ENCODE measurements at places on chromosomes 13 and 19.

- no peak for DNase-seq
Measured at GRCh38 chr13:94483970-94484369, 4.5 kb upstream of the DCT start.

DNA sequence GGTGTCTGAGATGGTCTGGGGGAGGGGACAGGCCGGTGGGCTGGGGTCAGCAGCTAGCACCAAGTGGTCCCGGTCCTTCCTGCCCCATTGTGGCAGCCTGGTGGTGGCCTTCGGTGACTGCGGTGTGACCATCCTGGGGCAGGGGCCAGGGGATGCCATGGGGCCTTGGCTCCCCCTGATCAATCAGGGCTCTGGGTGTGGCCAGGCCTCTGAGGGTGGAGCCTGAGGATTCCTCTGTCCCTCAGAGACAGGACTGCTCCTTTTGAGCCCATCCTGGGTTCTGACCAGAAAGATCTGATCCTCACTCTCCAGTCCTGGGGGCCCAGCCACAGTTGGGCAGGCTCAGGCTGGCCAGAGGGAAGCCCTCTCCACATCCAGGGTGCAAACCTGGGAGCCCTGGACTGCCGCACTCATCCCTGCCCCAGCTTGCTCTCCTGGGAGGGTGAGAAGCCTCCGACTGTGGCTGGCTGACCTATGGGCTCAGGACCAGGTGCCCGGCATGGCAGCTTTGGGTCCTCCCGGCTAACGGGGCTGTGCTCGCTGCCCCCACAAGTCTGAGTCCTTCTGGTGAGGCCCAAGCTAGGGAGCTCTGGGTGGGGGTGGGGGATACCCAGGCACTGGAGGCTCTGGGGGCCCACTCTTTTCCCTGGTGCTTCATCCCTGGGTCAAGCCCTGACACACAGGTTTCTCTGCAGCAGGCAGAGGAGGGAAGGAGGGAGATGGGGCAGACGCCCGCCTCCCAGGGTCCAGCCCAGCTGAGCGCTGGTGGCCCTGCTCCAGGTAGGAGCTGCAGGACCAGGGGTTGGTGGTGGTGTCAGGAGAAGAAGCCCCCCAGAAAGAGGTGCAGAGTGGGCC, 59.5 kb downstream of the IER2 start:
- no peak for DNase-seq

GRCh38 chr13:106657104-106657503, 89.2 kb upstream of the ARGLU1 start:
- DNase-seq, result no peak

DNA sequence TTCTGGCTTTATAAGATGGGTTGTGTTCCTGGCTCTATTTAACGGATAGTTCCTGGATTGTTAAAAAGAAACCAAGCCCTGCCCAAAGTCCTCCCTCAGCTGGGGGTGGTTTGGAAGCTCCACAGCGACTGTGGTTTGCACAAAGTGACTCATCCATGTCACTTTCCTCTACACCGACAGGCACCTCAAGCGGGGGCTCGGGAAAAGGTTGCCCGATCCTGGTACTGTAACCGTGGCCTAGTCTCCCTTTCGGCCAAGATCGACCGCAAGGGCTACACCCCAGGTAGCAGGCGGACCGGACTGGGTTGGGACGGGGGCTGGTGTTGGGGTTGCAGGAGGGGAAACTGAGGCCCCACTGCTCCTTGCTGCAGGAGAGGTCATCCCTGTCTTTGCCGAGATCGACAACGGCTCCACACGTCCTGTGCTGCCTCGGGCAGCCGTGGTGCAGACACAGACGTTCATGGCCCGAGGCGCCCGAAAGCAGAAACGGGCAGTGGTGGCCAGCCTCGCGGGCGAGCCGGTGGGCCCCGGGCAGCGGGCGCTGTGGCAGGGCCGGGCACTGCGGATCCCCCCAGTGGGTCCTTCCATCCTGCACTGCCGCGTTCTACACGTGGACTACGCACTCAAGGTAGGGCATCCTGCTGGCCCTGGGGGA, 1.6 kb downstream of the ARRDC2 start:
- no peak for DNase-seq

- no peak for DNase-seq
Measured at GRCh38 chr13:48776401-48776800, 122.7 kb downstream of the CYSLTR2 start.

GRCh38 chr19:328025-328505, 16.5 kb downstream of the MIER2 start:
- no peak for DNase-seq

DNA sequence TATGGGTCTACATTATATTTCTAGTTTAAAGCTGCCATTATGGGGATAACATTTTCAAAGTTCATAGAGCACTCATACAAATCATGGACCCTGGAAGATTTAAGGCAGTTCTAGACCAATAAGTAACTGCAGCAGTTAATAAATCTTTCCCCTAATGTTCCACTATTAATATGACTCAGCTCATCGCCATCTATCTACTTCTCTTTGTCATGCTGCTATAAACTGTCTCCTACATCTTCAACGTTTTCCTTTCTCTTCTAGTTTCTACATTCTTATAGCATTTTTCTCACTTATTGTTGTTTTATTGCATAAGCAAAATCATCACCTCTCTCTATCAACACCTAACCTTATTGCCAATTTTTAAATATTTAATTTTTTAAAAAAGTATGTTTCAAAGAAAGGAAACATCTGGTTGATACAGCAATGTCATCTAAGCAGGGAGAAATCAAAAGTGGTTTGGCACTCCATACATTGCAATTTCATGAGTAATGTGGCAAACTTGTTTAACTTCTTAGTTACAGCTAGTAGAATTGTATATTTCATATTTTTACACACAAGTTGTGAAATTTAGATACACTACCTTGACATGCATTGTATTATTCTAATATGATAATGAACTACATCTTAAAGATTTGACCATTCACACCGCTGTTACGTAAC, 1500.4 kb upstream of the MIR17HG start:
- DNase-seq, result no peak

DNA sequence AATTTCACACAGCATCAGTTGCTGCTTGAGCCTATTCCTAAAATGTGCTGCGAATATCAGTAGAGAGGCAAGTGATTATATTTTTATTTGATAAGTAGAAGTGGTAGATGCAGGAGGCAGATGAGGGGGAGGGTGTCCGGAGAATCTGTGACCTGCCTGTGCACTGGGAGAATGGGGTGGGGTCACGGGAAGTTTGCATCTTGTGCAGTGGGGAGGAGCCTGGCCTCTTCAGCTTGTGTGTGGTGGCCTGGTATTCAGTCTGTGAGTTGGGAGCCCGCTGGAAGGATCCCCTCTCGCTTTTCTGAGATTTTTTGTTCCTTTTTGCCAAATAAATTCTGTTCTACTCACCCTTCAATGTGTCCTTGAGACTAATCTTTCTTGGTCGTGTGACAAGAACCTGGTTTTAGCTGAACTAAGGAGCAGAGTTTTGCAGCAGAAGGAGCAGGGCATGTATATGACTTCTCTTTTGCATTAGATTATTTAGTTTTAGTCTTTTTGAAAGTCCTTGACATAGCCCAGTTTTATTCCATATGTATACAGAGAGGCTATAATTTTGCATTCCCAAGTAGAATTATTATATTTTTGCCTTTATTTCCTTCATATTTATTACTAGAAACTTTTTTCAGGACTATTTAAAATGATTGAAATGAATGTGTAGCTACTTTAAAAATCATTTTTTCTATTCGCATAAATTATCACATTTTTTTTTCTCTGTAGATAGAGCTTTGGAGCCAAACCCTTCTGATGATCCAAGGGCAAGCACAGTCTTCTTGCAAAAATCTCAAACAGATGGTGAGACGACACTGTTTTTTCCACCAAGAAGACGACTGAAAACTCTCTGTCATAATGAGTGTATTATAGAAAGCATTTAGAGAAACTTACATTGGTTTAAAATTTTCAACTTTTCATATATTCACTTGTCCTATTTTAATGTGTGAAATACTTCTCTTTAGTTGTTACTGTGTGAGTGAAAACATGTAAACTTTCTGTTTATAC, 1257.2 kb downstream of the UQCRFS1 start:
- DNase-seq, result no peak

DNA sequence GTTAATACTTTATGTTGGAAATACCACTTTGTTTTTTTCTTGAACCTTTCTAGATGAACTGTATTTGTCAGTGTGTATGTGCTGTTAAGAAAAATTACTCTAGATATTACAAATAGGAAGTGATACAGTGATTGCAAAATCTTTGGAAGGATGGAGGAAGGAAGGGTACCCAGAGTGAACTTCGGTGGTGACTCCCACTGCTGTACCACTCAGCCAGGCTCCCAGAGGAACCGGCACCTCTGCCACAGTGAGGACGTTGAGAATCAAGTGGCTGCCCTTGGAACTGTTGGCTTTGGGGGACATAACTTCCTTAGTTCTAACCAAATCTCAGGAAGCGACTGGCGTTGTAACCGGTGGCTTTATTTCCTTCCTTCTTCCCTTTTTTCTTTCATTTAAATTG, 184.7 kb downstream of the PCCA start:
- no peak for DNase-seq

- no peak for DNase-seq
Measured at GRCh38 chr13:27168906-27169657, 2.5 kb downstream of the USP12 start.

GRCh38 chr19:33414667-33415605, 41.4 kb downstream of the CEBPG start:
- no peak for DNase-seq

DNA sequence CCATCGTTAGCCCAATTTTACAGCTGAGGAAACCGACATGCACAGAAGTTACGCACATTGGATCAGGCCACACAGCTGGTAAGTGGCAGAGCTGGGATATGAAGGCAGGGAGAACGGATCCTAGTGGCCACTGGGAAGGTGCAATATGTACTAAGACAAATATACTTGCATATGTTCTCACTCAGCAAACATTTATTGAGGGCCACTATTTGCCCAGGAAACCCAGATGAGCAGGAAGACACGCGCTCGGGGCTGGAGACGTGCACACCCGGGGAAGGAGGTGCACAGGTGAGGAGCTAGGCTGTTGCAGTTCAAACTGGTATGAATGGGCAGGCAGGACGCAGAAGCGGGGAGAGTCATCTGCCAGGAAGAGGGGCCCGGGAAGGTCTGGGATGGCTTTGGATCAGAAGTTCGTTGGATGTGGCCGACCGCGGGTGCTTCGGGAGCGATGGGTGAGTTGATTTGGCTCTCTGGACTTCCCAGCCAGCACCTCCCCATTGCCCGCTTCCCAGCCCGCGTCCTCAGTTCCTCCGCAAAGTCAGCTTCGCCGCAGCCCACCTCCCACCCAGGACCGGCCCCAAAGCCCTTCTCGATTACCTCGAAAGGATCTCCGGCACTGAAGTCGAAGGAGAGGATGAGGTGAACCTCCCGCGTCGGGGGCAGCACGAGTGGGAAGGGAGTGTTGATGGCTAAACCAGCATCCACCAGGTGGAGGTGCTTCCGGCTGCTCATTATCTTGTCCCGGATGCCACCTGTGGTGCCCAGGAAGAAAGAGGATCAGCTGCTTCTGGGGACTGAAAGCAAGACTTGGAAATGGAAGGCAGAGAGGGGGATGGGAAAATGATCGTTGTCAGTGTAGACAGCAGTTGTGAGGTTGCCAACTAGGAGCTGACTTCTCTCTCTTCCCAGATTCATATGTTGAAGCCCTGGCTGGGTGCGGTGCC, 17.8 kb upstream of the CABP5 start:
- DNase-seq, result no peak

DNA sequence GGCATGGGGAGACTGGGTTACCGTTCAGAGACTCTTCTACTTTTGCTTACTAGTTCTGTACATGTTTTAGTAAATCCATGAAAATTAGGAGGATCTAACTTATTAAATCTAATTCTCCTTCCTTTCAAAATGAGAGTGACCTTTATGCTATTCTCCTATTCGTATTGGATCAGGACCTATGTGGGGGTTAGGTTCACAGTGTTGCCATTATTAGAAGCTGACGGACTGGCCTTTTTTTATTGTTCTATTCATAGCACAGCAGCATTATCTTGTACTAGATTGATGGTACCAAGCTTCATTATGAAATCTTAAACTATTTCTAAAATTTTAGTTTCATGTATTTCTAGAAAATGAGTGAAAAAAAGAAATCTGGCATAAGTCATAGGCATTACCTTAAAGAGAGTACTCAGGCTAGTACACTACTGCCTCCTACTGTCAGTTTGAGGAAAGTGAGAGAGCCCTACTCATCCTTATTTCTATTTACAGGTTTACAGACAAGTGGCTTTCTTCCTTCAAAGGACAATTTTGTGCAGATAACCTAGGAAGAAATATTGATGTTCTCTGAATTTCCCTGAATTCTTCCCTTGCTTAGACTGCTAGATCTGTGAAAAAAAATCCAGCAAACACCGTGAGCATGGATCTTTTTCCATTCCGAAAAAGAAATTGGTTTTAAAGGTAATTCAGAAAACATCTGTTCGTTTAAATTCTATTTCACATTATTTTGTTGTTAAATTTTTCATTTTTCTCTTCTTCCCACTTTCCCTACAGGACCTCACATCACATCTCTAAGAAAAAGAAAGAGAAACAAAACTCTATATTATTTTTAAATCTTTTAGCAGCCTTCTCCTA, 485.5 kb downstream of the DIAPH3 start:
- peak; percentile 34 for DNase-seq

GRCh38 chr13:21932996-21933395, 262.1 kb downstream of the FGF9 start:
- DNase-seq, result no peak

- DNase-seq, result no peak
Measured at GRCh38 chr13:75985132-75985531, 349.0 kb downstream of the LMO7 start.

GRCh38 chr13:70964124-70964523, 855.9 kb upstream of the KLHL1 start:
- no peak for DNase-seq

DNA sequence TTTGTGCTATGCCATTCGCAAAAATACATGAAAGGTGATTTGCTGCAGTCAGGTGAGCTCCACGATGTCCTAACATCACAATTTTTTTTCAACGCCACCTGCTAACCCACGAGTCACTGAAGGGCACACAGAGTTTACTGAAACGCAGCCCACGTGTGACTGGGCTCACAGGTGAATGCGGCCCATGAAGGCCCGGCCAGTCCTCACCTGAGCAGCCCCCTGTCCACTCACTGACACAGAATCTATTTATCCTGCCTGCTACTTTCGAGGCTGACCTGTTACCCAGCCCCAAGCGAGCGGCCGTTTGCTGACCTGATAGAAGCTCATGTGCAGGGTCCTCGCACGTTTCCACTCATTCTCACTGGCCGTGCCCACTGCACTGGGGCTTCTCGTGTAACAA, 121.9 kb upstream of the SOX1 start:
- no peak for DNase-seq

GRCh38 chr19:40266119-40266518, 19.0 kb downstream of the AKT2 start:
- DNase-seq, result no peak

DNA sequence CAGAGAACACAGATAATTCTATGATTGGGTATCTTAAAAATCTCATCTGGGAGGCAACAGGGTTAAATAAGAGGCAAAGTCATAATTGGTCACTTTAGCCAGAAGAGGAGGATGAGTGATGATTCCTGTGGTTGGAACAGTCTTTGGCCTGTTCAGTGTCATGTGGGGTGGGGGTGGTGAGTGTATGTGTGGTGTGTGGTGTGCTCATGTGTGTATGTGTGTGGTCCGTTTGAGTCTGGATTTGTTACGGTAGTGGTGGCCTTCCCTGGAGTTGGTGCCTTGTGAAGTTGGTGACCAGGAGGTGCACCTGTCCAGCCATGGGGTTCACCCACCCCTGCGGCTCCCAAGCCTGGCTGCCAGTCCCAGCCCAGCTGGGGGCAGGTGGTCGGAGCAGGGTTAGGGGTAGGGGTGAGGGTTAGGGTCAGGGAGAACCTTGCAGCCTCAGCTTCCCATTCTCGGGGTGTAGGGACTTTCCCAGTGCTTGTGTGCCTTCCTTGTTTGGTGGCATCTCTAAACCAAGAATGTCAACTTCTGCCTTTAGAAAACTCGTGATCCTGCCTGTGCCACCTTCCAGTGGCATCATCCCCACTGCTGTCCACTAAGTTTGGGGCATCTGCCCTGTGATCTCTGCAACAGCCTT, 97.5 kb downstream of the RAB20 start:
- no peak for DNase-seq

Data from AG08396 (cell line).